ENCODE measurements at places on chromosomes 4 and X.

GRCh38 chr4:108036213-108036612 lies 46.5 kb downstream of the HADH start:
- DNase-seq = peak; percentile 63

GRCh38 chr4:168643111-168643795 lies 146.4 kb downstream of the PALLD start:
- no peak for DNase-seq

GRCh38 chr4:155766622-155767021 lies 7.8 kb downstream of the GUCY1B1 start:
- DNase-seq = no peak

DNA sequence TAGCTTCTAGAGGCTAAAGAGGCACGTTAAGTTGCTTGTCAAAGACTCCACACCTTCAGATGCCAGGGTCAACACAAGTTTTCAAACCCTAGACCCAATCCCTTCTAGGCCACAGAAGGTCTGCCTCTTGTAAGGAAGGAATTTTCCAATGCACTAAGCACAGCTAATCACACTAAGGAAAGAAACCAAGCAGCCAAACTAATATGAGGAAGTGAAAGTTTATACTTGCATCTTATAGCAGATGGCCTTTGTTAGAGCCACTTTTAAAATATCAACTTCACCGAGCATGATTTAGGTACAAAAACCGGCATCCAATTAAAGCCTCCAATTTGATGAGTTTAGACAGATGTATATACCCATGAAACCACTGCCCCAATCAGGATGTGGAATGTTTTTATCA lies 9.9 kb downstream of the FHL1 start:
- DNase-seq = no peak

- no peak for DNase-seq
These were observed 15.0 kb upstream of the TRIM2 start for GRCh38 chr4:153189016-153189801.

DNA sequence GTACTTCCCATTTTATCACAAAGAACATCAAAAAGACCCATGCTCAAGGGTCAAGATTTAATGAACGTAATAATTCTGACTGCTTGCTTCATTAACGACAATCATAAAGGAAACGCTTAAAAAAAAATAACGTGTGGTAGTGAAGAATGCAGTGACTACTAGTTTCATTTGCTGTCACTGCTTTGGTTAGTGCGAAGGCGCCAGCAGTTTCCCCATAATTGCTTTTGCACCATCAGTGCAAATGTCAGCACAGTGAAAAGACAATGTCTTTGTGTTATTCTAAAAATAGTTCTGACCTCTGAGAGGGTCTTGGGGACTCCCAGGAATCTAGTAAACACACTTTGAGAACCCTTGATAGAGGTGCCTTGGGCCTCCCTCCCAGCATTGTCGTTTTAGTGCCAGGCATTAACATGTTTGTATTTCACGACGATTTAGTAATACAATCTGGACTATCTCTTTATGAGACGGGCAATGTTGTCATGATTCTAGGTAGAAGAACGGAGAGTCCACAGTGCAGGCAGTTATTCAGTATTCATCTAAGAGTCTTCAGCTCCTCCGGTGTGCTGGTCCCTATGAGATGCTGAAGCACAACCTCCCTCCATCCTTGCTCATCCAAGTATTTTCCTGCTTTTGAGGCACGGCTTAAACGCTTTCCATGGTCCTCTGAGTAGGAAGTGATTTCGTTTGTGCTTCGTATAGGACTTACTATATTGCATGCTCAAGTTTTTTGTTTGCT lies 71.0 kb downstream of the AFF1 start:
- DNase-seq = no peak

GRCh38 chr4:176198316-176198903 lies 3.0 kb upstream of the SPATA4 start:
- DNase-seq = no peak

- no peak for DNase-seq
These were observed 302.9 kb upstream of the GATB start for GRCh38 chr4:152063621-152064240.

DNA sequence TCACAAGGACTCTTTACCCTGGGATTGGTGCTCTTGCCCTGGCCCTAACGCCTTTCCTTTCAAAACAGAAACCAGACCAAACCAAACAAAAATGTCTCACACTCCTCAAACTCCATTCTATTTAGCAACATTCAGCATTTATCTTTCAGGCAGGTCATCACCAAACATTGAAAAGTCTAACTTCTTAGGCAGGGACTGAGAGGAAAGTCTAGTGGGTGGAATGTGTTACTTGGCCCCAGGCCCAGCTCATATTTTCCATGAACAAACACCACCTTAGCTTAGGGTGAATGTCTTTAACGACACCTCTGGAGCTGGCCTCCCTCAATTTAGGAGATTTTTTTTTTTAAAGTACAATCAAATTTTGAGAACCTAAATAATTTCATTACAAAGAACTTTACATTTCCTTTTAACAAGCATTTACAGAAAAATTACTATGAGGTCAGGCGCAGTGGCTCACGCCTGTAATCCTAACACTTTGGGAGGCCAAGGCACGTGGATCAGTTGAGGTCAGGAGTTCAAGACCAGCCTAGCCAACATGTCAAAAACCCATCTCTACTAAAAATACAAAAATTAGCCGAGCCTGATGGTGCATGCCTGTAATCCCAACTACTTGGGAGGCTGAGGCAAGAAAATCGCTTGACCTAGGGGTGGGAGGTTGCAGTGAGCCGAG lies 10.2 kb upstream of the N4BP2 start:
- no peak for DNase-seq
